CD4-positive, alpha-beta T cell treated with Interleukin-1 beta for 1 hour (primary cell): ENCODE measurements at places on chromosomes 6 and 20.

GRCh38 chr6:69917834-69918233 lies 51.5 kb downstream of the COL19A1 start:
- no peak for DNase-seq

GRCh38 chr6:74939151-74939708 lies 266.6 kb downstream of the COL12A1 start:
- no peak for DNase-seq

- no peak for DNase-seq
These were observed 46.9 kb downstream of the GJA10 start for GRCh38 chr6:89941031-89941762.

GRCh38 chr6:13638626-13639025 lies 23.5 kb downstream of the NOL7 start:
- no peak for DNase-seq
